ENCODE measurements at places on chromosomes 5 and 9. TPM values are rescaled to one million over a fixed set of nuclear protein-coding genes. Genes with fewer than 3 reads are reported as not detected.

DNA sequence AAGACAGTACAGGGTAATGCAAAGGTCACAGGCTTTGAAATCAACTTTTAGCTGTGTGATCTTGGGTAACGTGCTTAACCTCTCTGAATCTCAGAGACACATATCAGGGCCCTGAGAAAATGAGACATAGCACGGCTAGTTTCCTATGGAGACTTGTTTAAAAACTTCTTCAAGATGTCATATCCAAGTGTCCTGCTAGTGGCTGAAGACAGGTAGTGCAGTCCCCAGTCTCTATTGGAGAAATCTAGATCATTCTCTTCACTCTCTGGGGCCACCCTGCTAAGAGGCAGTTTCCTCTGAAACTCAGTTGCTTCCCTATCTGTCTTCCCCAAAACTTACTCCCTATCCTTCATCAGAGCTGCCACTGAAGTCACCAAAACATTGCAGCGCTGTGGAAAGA lies 30.3 kb upstream of the GRXCR2 start:
- no peak for DNase-seq

DNA sequence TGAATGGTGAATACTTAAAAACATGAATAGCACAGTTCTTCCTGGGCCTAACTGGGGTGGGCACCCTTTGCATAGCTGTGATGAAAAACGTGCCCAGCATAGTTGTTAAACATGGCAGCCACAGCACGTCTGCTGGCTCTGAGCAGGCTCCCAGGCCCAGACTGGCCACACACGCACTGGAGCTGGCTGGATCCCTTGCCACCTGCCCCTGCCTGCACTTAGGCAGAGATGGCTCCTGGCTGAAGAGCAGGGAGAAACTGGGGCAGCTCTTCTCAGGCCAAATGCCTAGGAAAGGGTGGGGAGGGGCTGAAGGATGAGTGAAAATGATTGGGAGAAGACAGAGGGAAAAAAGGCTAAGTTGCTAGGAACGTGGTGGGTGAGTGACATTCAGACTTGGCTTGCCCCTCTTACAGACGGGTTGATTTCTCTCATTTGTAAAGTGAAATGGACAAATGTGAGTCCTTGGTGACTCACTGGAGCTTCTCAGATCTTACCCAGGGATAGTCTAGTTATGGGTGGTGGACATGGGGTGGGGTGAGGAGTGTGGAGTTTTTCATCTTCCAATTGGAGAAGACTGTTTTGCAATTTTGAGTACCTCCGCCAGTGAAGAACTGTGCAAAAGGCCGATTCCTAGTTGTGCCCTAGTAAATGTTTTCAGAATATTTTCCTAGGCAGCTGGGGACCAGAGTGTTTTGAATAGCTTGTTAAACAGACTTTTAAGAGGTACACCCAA lies 42.4 kb downstream of the TRIO start:
- no peak for DNase-seq

DNA sequence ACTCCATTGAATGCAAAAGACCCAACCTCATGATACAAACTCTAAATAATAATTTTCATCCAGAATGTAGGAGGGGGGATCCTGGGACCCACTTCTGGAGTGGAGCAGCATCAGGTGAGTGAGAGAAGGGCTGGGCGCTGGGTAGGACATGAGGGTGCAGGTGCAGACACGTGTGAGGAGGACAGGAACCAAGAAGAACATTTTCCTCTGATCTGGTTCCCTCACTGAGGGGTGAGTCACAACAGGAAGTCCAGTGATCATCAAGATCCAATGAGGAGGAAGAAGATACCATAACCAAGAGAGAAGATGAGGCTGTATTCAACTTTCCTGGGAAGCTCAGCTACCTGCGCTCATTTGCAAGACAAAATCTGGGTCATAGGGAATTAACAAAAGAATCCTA lies 57.4 kb downstream of the SFXN1 start:
- no peak for DNase-seq

DNA sequence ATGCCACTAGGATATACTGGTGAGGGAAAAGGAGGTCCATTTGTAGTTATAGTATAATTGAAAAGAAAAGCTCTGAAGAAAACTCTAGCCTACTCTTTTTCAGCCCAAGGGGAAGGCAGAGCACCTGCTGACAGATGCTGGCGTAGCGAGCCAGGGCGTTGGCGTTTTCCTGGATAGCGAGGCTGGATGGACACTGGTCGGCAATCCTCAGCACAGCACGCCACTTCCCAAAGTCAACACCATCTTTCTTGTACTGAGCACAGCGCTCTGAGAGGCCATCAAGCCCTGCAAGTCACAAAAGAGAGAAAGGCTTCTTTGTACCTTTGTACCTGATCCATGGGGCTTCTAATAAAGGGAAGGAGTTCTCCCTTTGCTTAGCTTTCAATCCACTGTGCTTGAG lies 8.2 kb downstream of the ALDOB start:
- no peak for DNase-seq

DNA sequence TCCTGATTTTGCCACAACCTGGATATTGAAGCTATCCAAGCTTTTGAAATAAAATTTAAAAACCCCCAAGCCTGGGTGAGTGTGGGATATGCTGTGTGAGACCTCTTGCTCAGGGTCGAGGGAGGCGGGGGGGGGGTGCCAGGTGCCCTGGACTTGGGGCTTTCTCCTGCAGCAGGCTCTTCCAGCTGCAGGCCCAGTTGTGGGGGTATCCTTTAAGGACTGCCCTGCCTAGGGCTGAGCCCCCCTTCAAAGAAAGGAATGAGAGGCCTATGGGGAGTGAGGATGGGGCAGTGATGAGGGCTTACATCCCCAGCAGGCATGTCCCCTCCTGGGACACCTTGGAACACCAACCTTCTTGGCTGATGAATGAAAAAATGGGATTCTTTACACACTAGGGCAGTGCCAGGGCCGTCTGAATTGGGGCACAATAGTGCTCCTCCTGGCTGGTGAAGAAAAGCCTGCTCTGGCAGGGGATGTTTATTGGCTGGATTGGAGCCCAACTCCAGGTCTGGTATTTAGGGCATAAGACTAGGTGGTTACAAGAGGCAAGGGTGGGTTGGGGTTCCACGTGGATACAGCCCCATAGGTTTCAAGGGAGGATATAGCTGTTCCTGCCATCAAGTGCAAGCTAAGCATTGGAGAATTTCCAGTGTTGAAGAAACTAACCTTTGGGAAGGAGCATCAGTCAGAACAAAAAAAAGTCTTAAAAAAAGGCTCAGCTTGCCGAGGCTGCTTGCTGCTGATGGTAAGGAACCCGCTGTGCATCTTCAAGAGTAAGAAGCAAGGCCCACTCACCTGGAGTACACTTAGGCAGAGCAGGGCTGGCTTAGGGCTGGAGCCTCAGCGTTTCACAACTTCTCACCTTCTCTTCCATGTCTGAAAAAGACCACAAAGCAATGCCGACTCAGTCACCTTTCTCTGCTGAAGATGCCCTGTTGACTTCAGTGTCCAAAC lies 7.0 kb downstream of the HNRNPAB start:
- no peak for DNase-seq

- no peak for DNase-seq
These were observed 689 bp downstream of the CNTRL start for GRCh38 chr9:121075251-121076036.

GRCh38 chr5:17216176-17216973 lies 1.1 kb upstream of the BASP1 start:
- peak; percentile 92 for DNase-seq

GRCh38 chr5:179698935-179699615 lies at the start of gene CANX:
Gene CANX (plus strand): TSS chr5:179698967. CDS start chr5:179705682, 6,715 bp downstream.
- no peak for DNase-seq

- DNase-seq: no peak
These were observed 242.4 kb upstream of the ACO1 start for GRCh38 chr9:32142074-32142473.

DNA sequence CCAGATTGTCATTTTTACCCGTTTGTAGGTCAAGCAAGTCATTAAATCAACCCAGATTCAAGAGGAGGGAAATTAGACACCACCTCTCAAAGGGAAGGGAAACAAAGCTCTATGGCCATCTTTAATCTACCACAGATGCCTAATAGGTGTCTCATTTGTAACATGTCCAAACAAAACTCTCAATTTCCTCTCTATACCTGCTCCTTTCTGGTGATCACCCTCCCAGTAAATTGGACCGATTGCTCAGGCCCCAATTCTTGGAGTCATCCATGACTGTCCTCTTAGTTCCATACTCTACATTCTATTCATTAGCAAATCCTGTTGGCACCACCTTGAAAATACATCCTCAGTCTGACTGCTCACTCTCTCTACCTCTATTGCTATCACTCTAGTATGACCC lies 22.1 kb upstream of the UGCG start:
- no peak for DNase-seq

The LCN10 gene
- 8.3 TPM for total RNA-seq

Measured in vagina (tissue), 2 donors.